ENCODE measurements at places on chromosomes 4 and X.

- DNase-seq, result no peak
Observed at GRCh38 chrX:23383411-23383810, 48.8 kb downstream of the PTCHD1 start.

- DNase-seq, result no peak
Observed at GRCh38 chr4:7805533-7806337, 133.9 kb downstream of the AFAP1 start.

DNA sequence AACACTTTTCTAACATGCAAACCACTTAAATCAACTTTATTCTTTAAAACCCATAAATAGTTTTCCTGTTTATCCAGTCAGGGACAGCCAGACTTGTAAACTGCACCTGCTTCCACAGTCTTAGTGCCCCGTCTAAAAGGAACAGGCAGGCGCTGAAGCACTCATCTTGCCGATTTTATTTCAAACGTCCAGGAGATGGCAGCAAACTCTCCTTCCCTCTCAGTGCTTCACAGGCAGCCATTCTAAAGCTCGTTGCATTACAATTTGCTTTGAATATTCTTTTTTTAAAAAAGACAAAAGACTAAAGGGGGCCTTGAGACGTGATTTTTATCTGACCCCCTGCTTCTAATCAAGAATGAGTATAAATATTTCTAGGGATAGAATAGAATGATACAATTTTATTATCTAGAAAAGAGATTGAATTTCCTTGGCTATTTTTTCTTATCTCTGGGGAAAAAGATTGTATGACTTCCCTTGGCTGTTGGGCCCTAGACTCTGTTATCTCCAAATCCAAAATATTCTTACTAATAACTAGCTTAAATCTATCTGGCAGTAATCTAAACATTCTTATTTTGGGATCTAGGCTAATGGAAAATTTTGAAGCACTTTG is 93.6 kb upstream of the MYOZ2 start:
- DNase-seq, result peak; percentile 24

- DNase-seq, result no peak
Observed at GRCh38 chrX:24133312-24133711, 16.2 kb upstream of the ZFX start.

GRCh38 chr4:129046055-129046959 is 47.0 kb downstream of the SCLT1 start:
- DNase-seq, result no peak

- DNase-seq, result no peak
Observed at GRCh38 chr4:28360681-28361080, 1500.0 kb downstream of the STIM2 start.

GRCh38 chrX:136806891-136807410 is 26.2 kb upstream of the ARHGEF6 start:
- no peak for DNase-seq

DNA sequence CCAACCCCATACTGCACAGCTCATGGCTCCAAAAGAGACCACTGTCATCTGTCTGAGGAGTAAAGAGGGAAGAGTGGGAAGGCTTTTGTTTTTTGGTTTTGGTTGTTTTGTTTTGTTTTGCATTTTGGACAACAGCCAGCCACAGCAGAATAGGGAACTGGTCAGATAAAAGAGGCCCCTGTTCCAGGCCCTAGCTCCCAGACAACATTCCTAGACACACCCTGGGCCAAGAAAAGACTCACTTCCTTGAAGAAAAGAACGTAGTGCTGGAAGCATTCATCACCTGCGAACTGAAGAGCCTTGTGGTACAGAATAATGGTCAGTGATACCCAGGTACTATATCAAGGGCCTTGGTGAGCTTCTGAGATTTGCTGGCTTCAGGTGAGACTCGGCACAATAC is 619.4 kb upstream of the SPANXN1 start:
- DNase-seq, result no peak

DNA sequence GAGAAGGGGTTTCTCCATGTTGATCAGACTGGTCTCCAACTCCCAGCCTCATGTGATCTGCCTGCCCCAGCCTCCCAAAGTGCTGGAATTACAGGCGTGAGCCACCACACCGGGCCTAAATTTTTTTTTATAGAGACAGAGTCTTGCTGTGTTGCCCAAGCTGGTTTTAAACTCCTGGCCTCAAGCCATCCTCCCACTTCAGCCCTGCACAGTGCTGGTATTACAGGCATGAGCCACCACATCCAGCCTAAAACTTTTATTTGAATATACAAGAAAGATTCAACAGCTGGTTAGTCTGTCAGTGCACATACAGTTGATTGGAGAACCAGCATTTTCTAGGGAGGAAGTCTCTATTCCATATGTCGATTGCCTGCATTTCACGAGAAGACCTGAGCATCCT is 91.2 kb downstream of the LRP2BP start:
- DNase-seq, result no peak

GRCh38 chr4:171985129-171985528 is 171.9 kb downstream of the GALNTL6 start:
- DNase-seq, result no peak

DNA sequence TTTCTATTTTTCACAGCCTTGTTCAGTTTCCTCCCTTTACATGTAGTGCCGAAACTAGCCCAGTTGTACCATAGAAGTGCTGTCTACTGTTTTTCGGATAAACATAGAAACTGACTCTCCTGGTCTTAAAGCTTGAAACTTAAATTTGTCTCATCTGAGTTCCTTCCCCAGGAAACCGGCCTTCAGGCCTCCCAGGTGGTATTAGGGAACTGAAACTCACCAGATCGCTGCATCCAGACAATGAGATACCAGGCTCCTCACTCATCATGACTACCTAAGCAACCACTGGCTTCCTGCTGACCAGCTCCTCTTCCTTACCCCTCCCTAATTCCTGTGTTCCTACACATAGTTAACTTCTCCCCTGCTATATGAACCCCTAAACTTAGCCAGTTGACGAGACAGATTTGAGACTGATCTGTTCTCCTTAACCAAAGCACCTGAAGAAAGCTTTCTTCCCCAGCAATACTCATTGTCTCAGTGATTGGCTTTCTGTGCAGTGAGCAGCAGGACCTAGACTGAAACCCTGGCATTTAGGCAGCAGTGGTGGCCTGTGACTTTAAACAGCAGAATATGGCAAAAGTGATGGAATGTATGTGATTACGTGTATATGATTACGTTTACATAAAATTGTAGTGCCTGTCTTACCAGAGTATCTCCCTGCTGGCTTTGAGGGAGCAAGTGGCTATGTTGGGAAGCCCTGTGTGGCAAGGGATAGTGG is 959.1 kb upstream of the LCORL start:
- DNase-seq, result no peak

GRCh38 chr4:176383273-176384077 is 63.7 kb downstream of the SPCS3 start:
- no peak for DNase-seq

- no peak for DNase-seq
Observed at GRCh38 chrX:28351801-28352200, 235.4 kb upstream of the IL1RAPL1 start.

GRCh38 chr4:52979821-52980590 is 117.9 kb downstream of the RASL11B start:
- no peak for DNase-seq

DNA sequence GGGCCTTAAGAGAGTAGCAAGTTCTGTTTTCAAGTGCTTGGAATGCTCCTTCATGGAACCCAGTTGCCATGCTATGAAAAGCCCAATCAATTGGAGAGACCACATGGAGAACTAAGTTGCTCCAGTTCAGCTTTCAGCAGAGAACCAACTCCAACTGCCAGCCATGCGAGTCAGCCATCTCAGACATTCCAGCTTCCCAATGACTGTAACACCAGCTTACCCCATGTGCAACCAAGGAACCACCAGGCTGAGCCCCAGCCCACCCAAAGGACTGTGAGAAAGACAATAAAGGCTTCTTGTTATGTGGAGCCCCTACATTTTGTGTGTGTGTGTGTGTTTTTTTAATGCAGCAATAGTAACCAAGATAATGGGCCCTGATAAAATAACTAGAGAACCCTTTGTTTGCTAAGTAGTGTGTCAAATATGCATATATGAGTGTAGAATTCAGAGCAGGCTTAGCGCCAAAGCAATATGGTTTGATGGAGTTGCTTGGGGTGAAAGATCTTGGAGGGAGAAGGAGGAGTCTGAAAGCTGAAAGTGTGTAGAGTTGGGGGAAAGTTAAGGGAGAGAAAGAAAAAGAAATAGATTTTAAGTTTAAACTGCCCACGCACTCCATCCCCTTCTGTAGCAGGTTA is 35.0 kb upstream of the CCKAR start:
- DNase-seq, result no peak

- no peak for DNase-seq
Observed at GRCh38 chr4:122532766-122533165, 76.2 kb upstream of the IL2 start.

DNA sequence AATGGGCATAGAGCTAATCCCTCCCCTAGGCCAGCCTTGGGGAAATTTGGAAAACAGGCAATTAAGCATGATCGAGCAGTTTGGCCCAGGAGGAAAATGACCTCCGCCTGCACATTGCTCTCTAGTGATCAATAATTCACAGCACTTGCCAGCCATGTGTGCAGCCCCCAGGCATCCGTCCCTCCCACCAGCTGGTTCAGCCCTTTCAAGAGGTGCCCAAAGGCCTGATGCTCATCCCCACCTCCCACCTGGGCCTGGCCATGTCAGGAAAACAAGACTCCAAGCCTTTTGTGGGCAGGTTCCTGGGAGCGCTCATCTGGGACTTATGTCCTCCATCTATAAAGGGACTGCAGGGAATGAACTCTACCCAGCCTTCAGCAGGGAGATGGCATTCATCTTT is 17.5 kb upstream of the PPP2R2C start:
- DNase-seq, result no peak

DNA sequence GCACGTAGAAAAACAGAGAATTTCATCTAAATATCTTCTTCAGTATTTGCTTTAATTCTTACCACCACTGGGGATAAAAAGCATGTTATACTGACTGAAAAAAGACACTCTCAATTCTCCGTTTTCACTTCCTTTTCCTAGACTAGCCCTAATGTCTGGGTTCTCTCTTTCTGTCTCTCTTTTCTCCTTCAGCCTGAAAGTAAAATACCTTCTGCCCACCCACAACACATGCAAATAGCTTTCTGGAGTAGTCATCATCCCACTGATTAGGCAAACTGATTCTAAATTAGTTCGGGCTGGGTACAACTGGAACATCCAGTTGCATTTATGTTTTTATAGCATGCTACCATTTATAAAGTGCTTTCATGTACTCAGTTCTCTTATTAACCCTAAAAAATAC is 142.4 kb upstream of the ANKRD50 start:
- DNase-seq, result no peak

DNA sequence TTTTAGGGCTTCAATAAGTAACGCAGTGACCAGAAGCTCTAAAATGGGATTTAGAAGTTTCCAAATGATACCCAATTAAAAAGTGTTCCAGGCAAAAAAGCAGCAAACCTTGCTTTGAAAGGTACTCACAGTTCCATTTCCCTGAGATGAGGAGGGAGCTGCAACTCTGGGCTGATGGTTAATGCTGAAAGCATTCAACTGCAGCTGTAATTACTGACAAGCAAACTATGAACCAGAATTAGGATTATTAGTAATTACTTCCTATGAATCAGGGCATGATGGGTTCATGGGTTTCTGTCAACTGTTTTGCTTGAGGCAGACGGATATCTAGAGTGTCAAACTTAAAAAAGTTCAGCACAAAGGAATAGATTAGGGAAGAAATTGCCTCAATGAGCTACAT is 357.4 kb downstream of the STIM2 start:
- no peak for DNase-seq

DNA sequence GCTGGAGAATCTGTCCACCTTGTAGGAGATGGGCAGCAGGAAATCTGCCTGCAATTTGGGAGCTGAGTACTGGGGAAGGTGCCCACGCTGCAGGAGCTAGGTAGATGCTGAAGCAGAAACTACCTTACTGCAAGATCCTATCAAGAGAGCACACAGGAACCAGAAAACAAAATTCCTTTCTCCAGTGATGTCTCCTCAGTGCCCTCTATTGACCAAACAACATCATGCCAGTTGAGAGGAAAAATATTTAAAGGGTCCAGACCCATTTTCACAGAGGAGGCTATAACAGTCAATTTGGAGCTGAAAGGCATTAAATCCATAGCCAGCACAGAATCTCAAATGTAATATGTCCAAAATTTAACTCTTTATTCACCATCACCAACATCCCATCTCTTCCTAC is 406.8 kb downstream of the SLITRK2 start:
- DNase-seq, result no peak

GRCh38 chr4:161595230-161595771 is 568.5 kb downstream of the FSTL5 start:
- no peak for DNase-seq

- DNase-seq, result no peak
Observed at GRCh38 chr4:63085091-63085490, 1324.2 kb downstream of the TECRL start.

DNA sequence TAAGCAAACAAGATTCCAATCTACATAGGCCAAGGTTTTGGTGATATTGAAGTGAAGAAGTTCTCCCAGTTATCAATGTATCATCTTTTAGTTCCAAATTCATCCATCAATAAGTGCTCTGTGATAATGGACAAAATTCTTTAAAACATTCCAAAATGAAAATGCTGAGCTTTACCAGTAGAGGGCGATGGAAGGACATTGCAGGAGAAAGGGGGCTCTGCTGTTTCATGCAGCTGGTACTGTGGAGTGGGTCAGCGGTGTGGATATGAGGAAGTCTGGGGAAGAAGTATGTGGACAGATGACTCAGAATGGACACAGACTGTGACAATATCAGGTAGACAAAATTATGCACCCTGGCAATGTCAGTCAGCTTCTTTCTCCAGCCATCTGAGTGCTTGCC is 46.6 kb upstream of the HS6ST2 start:
- no peak for DNase-seq

All from SHP77 treated with DMSO at 0.1 percent for 48 hours (cell line).